ENCODE measurements at places on chromosomes 11 and 22.

GRCh38 chr11:19374151-19374569 is 133.4 kb upstream of the E2F8 start:
- no peak for DNase-seq

- peak; percentile 64 for DNase-seq
These were observed 38.7 kb upstream of the TTC36 start for GRCh38 chr11:118488480-118489109.

GRCh38 chr11:11580012-11580411 is 41.8 kb downstream of the GALNT18 start:
- DNase-seq = no peak

DNA sequence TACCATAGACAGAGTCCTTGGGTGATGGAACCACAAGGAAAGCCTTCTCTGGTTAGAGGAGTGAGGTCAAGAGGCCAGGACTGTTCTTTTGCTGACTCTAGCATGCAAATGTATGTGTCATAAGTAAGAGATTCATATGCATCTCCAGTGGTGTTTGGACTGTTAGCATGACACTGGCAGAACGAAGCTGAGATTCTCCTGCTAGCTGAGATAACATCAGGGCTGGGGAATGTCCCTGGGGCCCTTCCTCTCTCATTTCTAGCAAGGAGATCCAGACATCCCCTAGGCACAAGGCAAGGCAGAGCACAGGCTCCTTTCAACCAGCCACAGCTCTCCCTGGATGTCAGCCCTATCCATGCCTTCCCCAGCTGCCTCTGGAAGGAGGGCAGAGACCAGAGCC is 711.3 kb downstream of the OPCML start:
- DNase-seq = no peak

- no peak for DNase-seq
These were observed 4.5 kb downstream of the PRDM11 start for GRCh38 chr11:45150943-45151342.

DNA sequence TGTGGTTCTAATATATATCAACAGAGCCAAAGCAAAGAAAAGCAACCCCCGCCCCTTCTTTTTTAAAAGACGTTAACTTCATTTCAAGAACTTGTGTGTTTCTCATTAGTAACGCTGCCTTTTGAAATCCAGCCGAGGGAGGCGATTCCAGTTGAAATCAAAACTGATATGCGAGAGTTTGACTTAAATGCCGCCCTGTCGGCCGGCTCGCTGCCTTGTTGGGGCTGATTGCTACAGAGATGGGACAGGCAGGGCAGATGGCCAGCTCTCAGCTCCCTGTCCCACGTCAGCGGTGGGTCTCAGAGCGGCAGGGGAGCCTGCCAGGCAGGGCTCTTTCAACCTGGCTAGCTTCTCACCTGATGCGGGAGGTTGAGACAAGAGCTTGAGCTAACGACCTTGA is 51.9 kb upstream of the ALX4 start:
- no peak for DNase-seq

- DNase-seq = no peak
These were observed 40.9 kb downstream of the TBX1 start for GRCh38 chr22:19801340-19802000.

DNA sequence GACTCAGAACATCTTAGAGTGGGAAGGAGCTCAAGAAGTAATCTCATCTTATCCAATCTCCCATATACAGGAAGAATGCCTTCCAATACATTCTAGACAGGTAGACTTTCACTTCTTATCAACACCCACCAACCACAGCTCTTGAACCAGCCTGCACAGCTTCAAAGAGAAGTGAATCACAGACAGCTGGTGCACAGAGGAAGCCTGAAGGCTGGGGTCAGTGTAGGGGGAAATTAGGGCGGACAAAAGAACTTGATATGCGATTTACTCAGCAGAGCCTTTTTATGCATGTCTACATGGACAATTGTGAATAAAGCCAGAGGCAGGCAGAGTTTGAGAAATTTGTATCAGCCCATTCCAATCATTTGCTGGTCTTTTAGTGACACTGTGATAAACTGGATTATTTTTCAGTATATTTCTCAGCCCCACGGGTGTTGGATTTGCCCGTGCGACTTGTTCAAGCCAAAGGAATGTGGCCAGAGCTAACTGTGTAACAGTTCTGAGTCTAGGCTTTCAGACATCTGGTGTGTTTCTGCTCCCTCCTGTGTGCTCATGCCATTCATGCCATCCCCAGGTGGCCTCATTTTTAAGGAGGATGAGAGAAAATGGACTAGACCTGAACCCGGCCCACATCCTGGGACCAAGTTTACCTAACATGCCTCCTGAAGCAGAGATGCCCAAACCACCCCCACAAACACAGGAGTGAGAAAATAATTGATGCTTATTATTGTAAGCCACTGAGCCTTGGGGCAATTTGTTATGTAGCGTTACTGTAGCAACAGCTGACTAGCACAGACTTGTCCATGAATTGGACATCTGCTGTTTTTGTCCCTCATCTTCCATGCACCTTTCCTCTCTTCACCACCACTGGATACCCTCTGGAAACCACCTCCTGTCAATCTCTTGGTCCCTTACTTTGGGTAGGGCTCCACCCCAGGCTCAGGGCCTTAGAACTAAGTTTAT is 137.5 kb upstream of the HSD17B12 start:
- no peak for DNase-seq

- DNase-seq = no peak
These were observed 70.7 kb downstream of the DGCR2 start for GRCh38 chr22:19051381-19052072.

- DNase-seq = no peak
These were observed 548.3 kb downstream of the MIAT start for GRCh38 chr22:27205492-27206373.

GRCh38 chr11:92707173-92707619 is 262.3 kb upstream of the MTNR1B start:
- DNase-seq = no peak

- DNase-seq = peak; percentile 94
These were observed 13.6 kb upstream of the XBP1 start for GRCh38 chr22:28813772-28814518.

- DNase-seq = no peak
These were observed 916.5 kb upstream of the CNTN5 start for GRCh38 chr11:98104249-98104648.

DNA sequence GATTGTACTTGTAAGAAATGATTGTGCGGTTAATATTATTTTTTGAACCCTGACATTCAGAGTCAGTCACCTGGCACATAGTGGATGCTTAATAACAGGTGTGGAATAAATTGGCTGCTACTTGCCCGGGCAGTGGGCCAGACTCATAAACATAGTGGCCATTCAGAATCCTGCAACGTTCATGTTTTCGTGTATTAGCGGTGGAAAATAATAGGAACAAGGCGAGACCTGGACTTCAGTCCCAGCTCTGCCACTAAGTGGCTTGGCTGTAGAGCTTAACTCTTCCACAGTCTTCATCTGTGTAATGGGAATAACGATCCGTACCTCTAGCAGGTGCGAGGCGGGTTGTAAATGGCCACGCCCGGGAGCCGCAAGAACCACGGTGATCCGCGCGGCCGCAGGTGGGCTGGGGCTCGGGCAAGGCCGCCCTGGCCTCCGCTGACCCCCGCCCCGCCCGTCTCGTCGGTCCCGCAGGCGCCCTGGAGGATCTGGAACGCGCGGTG is 761 bp upstream of the TMEM25 start:
- peak; percentile 68 for DNase-seq

GRCh38 chr11:64947208-64947814 is 11.6 kb upstream of the GPHA2 start:
- DNase-seq = no peak

GRCh38 chr11:124394408-124394807 is 4.4 kb downstream of the OR8B3 start:
- no peak for DNase-seq

- DNase-seq = no peak
These were observed 93.9 kb downstream of the RASSF10 start for GRCh38 chr11:13102865-13103539.

DNA sequence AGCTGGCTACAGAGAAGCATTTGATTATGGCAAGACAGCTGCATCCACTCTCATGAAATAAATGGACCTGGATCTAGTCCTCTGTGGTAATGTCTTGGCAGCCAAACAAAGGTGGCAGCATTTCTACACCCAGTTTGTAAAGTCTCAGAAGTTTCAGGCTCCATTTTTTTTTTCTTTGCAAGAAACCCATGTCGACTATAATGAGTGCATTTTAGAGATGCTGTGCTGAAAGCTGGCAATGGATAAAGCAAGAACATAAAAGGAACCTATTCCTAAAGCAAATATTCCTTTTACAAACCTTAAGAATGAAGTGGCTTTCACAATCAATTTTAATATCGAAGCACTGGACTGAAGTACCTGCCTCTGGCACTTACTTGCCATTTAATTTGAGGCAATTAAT is 33.5 kb downstream of the THAP12 start:
- DNase-seq = peak; percentile 47

DNA sequence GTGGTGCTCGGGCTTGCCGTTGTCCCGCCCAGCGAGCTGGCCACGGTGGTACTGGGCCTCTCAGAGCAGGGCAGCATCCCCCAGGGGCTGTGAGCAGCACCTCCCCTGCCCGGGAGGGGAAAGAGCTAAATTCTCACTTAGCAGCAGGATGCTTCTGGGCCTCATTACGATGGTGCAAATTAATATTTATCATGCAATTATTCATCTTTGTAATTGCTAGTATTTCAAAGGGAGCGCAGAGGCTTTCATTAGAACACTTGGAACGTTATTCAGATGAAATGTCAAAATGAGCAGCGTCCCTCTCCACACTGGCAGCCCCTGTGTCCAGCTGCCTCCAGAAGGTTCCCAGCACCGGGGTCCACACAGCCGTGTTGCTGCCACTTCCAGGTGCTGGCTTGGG is 95.9 kb upstream of the PRR5 start:
- no peak for DNase-seq

- DNase-seq = no peak
These were observed 49.2 kb downstream of the LIF start for GRCh38 chr22:30197389-30197788.

GRCh38 chr11:22347857-22348487 is 9.8 kb downstream of the SLC17A6 start:
- DNase-seq = no peak

- DNase-seq = no peak
These were observed 16.5 kb upstream of the OR9G4 start for GRCh38 chr11:56764976-56765375.

DNA sequence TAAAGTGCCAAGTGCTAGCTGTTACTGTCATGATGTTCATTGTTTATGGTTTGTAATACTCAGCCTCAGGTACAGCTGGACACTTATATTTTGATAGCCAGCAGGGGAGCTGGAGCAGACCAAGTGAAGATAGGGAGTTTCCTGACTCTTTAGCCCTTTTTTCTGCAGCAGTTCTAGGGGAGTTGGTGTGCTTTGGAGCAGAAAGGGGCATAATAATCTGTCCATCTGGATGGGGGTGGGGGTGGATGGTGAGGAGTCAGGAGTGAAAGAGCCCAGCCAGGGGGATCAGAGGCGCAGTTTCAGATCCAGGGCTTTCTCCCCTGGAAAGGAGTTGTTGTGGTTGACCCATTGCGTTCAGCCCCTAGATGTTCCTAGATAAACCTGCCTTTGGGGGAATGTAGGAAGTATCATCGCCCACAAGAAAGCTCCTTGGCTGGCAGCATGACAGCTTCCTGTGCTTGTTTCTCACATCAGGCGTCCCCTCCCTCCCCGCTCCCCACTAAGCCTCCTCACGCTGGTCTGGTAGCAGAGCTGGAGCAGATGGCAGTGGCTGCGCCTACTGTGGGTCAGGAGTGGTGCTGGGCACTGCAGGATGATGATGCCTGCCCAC is 41.9 kb downstream of the MED15 start:
- DNase-seq = no peak

- peak; percentile 62 for DNase-seq
These were observed 164.6 kb downstream of the ETS1 start for GRCh38 chr11:128422576-128423370.

- DNase-seq = no peak
These were observed 92.2 kb downstream of the BRD1 start for GRCh38 chr22:49735411-49735900.

DNA sequence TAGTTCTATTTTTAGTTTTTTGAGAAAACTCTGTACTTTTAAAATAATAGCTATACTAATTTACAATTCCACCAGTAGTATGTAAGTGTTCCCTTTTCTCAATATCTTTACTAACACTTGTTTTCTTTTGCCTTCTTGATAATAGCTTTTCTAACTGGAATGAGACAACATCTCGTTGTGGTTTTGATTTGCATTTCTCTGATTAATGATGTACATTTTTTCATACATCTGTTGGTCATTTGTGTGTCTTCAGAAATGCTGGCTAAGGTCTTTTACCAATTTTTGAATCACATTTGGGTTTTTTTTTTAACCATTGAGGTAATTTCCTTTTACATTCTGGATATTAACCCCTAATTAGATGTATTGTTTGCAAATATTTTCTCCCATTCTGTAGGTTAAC is 258.9 kb downstream of the DYNC2H1 start:
- no peak for DNase-seq

- DNase-seq = no peak
These were observed 85.2 kb upstream of the LINC01488 start for GRCh38 chr11:69396051-69396947.

- DNase-seq = no peak
These were observed 484.9 kb downstream of the NTM start for GRCh38 chr11:131855320-131855719.

GRCh38 chr11:61297746-61298145 is 2.6 kb upstream of the VWCE start:
- DNase-seq = no peak

DNA sequence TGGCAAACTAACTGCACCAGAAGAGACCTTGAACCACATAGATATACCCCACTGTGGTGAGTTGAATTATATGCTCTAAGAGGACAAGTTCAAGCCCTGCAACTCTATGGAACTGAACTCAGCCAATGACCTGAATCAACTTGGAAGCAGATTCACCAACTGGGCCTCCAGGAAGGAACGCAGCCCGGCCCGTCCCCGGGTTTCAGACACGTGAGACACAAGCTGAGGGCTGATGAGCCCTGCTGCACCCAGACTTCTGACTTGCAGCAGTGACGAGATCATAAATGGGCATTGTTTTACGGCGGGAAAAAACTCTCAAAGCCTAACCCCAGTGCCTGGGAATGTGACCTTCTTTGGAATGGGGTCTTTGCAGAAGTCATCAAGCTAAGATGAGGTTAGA is 28.5 kb upstream of the GAL start:
- DNase-seq = no peak

- DNase-seq = no peak
These were observed 117.0 kb downstream of the FBXO7 start for GRCh38 chr22:32591620-32592019.

- DNase-seq = no peak
These were observed 25.9 kb downstream of the RAB6A start for GRCh38 chr11:73734993-73735392.
